Vagina (tissue), 2 donors: ENCODE measurements at places on chromosomes 6 and 20. TPM values are rescaled to one million over a fixed set of nuclear protein-coding genes. Genes with fewer than 3 reads are reported as not detected.

- no peak for DNase-seq
Observed at GRCh38 chr6:25553502-25553901, 98.5 kb upstream of the SCGN start.

DNA sequence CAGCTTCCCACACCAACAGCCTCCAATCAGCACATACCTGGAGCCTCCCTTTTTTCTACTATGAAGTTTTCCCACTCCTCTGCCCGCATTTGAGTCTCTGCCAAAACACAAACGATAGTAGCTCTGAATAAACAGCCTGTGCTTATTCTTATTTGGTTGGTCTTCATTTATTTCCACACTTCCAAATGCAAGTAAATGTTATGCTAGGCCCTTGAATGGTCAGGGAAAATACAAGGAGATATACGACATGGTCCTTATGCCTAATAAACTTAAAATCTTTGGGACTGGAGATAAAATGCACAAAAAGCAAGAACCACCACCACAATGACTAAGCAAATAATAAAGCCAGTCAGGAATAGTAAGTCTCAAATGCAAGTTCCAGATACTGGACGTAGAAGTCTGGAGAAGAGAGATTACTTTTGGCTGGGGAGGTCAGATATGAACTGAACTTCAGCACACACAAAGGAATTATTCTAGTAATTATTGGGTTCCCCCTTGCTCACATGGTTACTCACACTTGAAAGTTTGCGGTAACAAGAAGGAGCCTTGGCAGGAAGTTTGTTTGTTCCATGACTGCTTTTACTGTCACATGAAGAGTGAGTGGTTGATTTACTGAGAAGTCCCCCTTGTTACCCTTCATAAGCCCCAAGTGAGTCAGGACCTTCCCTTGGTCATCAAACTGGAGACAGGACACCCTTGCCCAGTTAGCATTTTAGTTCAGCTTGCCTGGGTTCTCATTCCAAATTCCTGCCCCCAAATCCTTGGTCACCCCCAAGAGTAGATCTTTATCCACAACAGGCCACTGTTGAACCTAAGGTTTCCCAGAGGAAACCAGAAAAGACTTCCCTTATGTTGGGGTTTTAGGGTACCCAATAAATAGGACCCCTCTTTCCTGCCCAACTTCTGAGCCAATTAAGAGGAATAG lies 511.2 kb upstream of the JARID2 start:
- DNase-seq, result no peak

The METTL24 gene
- 6.6 TPM for total RNA-seq

- DNase-seq, result no peak
Observed at GRCh38 chr20:3592931-3593330, 70.3 kb downstream of the GFRA4 start.

The CPNE5 gene
- 6.6 TPM for total RNA-seq

- no peak for DNase-seq
Observed at GRCh38 chr6:23213193-23213592, 643.8 kb downstream of the HDGFL1 start.

DNA sequence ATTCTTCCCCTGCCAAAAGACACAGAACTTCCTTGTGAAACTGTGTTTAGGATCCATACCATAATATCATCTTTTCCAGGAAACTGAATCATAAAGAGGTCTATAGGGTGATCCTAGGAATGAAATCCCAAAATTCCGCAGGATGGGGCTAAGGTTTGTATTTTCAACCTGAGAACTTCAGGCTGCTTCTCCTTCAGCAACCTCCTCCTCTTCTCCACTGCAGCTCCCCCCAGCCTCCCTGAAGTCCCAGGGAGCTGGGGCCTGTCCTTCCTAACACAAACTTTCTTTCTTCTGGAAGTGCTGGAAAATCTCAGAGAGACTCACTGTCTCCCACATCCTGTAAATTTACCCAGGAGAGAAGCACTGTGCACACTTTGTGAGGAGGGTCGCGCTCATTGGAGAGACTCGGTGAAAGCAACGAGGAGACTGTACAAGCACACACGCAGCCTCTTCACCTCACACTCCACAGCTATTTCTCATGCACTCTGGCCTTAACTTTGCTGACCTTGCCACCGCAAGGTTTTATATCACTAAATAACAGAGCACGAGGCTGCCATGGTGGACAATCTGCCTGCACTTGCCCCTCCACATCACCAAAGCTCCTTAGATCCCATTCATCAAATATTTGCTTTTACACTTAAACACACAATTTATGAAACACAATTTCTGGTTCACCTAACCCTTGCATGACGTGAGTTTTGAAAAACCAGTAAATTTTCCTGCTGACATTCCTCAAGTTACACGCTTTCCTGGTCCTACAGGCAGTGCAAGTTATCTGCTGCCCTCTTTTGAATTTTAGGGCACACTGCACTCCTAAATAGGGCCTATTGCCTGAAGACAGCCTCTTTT lies 14.3 kb downstream of the ID4 start:
- no peak for DNase-seq

GRCh38 chr6:170186941-170187668 lies 103.8 kb downstream of the DLL1 start:
- DNase-seq, result peak; percentile 93

- DNase-seq, result no peak
Observed at GRCh38 chr6:154502553-154502952, 7.9 kb downstream of the CNKSR3 start.

DNA sequence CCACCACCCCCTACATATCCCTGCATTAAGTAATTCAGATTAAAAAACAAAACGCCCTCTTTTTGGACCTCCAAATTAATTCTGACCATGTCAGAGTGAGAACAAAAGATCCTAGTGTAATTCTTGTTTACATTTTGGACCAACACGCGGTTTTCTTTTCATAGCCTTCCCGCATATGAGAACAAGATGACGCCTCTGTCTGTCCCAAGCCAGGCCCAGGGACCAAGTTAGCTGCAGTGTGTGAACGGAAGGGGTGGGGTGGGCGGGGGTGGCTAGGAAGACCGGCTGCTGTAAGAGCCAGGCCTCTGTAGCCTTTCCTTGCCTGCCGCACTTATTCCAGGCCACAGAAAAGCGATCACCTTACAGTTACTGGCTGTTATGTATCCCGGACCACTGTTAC lies 68.0 kb downstream of the PLCG1 start:
- no peak for DNase-seq

GRCh38 chr20:62226707-62227590 lies 6.9 kb upstream of the HRH3 start:
- no peak for DNase-seq

The ZBTB22 gene
- 18.4 TPM for total RNA-seq

DNA sequence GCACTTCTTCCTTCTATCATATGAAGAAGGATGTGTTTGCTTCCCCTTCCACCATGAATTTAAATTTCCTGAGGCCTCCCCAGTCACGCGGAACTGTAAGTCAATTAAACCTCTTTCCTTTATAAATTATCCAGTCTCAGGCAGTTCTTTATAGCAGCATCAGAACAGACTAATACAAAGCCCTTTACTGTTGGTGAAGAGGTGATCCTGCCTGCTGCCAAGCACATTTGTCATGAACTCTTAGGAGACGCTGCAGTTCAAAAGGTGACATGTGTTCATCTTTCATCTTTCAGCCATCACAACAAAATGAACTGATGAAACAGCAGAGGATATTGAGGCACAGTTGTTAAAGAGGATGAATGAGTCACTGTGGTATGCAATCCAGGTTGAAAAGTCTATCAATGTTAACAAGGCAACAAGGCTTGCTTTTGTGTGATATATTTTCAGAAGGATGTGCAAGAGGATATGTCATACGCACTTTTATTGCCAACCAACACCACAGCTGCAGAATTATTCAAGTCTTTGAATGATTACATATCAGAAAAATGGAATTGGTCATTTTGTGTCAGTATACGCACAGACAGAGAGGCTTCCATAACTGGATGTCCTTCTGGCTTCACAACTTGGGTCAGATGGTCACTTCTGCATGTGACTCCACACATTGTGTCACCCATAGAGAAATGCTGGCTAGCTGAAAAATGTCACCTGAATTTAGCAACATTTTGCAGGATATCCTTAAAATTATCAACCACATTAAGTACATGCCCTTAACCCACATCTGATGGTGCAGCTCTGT lies 52.4 kb upstream of the PLN start:
- DNase-seq, result no peak

DNA sequence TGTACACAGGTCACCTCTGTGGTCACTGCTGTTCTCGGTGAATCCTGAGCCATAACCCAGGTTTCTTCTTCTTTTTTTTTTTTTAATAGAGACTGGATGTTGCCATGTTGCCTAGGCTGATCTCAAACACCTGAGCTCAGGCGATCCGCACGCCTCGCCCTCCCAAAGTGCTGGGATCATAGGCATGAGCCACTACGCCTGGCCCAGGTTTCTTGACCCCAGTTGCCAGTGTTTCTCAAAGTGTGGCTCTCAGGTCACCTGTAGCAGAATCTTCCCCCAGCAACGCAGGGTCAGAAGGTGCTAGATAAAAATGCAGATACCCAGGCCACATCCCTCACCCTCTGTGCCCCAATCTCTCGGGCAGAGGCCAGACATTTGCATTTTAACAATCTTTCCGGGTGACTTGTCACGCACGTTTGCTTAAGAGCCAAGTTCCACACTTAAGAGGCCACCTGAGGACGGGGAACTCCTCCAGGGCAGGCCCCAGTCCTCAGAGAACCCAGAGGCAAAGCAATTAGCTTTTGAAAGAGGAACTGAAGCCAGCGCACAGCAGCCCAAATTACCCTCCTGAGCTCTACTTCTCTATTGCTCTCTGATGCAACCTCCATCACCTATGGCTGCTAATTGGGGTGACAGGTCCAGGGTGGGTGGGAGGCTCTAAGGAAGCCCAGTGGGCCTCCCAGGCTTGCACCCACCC lies 81.8 kb downstream of the NFATC2 start:
- DNase-seq, result no peak

The TGM6 gene
- not detected for total RNA-seq

DNA sequence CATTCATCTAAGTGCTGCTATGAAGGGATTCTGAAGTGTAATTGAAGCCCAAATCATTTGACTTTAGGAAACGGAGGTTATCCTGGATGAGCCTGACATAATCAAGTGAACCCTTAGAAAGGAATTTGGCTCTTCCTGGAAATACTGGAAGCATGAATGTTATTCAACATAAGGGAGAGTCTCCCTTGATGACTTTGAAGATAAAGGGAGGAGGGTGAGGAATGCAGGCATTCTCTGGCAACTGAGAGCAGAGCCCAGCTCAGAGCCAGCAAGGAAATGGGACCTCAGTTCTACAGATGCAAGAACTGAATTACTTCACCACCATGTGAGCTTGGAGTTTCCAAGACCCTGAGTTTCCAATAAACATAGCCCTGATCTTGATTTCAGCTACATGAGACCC lies 168.2 kb downstream of the DLL1 start:
- DNase-seq, result peak; percentile 13

GRCh38 chr6:37319156-37319555 lies 34.6 kb upstream of the RNF8 start:
- no peak for DNase-seq
